H7 (cell line): ENCODE measurements at places on chromosomes 3 and 15.

GRCh38 chr3:77919244-77919643 is 879.3 kb downstream of the ROBO2 start:
- DNase-seq: no peak

GRCh38 chr3:47512416-47513124 is 942 bp downstream of the ELP6 start:
- DNase-seq: peak; percentile 52

DNA sequence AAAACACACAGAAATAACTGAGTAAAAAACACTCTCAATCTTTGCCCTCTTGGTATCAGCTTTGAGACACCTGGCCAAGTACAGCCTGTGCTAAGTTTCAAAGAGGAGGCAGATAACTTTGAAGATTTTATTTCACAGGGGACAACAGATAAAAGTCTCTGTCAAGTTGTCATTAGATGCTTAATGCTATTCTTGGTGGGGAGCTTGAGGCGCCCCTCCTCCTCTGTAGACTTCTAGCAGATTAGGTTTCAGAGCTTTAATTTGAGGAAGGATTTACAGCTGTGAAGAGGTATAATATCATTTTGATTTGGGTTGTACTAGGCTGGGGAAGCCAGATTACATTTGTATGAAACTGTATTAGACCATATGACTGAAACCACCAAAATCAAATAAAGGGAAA is 620.3 kb downstream of the FHIT start:
- no peak for DNase-seq

DNA sequence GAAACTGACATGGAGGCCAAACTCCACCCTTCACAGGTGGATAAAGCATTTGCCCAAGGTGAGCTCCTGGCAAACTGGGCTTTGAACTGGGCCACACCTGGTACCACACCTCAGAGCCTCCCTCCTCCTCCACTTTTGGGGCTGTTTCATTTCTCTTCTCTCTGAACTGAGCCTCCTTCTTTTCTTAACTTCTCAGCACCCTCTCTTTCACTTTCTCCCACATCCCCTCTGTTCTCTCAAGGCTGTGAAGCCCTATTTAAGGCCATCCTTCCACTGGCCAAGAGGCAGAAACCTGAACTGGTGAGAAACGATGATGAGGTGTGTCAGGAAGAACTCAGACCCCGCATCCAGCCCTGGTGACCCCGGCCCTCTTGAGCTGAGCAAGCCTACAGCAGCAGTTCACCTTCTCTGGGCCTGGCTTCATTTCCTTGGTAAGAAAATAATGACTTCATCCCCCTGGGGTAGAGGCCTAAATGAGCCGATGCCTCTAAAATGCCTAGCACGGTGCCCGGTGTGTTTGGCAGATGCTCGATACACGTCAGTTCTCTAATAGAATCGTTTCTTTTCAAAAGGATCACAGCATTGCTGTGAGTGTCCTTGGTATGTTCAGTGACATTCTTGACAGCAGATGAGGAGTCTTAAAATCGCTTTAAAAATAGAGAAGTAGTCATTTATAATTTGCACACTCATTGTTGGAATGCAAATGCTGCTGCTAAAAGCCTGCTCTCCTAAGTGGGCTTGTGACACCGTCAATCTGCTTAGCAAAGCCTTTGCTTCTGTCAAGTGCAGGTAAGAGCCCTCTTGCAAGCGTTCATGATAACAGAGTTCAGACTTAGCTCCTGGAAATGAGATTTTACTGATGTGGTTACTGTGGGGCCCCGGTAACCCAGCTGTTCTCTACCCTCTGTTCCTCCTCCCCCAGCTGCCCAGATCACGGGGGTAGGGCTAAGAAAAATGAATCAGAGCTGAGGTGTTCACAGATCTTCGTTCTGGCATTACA is 97.7 kb upstream of the ATP2B2 start:
- no peak for DNase-seq

GRCh38 chr3:51340013-51340829 is 44.9 kb upstream of the MANF start:
- no peak for DNase-seq
